NAMALWA (cell line): ENCODE measurements at places on chromosomes 4 and X.

DNA sequence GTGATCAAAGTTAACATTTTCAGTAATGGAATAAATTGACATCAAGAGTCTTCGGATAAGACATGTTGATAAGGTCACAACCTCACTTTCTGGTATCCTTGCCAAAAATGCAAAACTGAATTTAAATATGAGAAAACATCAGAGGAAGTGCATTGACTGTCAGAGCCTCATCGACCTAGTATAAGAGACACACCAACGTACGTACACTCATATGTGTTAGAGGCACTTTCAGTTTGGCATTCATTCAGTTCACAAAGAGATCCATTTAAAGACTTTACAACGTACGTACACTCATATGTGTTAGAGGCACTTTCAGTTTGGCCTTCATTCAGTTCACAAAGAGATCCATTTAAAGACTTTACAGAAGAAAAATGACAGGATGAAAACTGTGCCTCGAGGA lies 280.3 kb downstream of the INPP4B start:
- no peak for DNase-seq

- no peak for DNase-seq
These were observed 312.3 kb upstream of the DKK2 start for GRCh38 chr4:107348188-107349050.

DNA sequence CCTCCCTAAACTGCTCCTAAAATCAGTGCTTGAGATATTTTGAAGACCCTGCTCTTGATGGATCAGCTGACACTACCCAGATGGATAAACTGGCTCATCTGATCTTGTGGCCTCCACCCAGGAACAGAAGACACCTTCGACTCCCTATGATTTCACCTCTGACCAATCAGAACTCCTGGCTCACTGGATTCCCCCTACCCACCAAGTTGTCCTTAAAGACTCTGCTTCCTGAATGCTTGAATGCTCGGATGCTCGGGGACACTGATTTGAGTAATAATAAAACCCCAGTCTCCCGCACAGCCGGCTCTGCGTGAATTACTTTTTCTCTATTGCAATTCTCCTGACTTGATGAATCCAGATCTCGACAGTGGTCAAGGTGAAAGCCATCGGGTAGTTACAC lies 12.0 kb upstream of the RPS3A start:
- DNase-seq: no peak

DNA sequence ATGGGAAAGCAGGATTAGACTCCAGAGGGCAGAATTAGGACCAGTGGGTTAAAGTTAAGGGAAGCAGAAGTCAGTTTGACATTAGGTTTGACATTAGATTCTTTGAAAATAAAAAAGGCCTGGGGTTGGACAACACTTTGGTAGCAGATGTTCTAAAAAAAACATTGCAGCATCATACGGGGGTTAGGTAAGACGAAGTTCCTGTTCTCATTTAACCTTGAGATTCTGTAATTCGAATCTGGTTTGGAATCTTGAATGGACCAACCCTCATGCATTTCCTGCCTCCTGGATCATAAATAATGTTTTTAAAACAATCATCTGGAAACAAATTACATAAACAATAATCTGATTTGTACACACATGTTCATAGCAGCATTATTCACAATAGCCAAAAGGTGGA lies 181.0 kb downstream of the SHROOM3 start:
- DNase-seq: no peak

- no peak for DNase-seq
These were observed 23.6 kb downstream of the SH3BP2 start for GRCh38 chr4:2816401-2816954.

DNA sequence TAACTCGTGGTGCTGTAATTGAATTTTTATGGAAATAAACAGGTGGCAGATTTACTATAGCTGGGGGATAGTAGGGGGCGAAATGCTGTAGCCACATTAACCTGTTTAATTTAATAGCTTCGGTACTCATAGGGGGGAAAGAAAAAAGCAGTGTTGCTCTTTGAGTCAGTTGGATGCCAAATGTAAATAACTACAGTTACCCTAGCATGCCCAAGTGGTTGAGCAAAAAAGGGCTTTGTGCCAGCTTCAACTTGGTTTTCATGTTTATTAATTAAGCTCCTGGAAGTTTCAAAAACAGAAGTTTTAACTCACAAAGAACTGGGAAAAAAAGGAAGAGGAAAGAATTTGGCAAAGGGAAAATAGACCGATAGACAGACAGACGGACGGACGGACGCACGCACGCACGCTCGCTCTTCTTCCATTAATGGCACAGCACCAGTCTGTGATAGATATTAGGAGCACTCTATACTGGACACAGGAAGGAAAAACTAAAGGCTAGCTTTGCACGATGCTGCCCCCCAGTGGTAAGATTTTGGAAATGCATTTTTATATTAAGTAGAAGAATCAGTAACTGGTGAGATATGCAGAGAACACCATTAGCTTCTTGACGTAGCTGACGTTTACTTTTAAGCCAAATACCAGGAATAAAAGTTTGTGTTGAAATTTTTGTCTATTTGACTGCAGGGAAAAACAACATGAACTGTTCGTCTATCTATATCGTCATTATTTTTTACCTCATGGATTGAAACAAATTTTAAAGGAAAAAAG lies 151.8 kb downstream of the SLC7A11 start:
- DNase-seq: peak; percentile 87

DNA sequence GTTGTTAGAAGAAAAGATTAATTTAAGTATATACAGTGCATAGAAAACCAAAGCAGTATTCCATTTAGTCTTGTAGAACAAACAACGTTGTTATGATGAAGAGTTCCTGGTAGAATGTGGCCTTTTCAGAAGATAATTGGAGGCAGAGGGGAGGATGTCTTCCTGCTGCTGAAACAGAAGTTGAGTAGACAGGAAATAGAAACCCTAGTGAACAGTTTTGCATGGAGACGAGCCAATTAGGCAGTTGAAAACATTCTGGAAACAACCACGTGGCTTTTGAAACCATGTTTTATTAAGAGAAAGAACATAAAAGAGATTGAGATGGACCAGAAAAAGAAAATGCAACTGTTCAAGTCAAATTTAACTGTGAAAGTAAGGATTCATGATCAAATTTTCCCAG lies 325.2 kb downstream of the CAMK2D start:
- DNase-seq: no peak

DNA sequence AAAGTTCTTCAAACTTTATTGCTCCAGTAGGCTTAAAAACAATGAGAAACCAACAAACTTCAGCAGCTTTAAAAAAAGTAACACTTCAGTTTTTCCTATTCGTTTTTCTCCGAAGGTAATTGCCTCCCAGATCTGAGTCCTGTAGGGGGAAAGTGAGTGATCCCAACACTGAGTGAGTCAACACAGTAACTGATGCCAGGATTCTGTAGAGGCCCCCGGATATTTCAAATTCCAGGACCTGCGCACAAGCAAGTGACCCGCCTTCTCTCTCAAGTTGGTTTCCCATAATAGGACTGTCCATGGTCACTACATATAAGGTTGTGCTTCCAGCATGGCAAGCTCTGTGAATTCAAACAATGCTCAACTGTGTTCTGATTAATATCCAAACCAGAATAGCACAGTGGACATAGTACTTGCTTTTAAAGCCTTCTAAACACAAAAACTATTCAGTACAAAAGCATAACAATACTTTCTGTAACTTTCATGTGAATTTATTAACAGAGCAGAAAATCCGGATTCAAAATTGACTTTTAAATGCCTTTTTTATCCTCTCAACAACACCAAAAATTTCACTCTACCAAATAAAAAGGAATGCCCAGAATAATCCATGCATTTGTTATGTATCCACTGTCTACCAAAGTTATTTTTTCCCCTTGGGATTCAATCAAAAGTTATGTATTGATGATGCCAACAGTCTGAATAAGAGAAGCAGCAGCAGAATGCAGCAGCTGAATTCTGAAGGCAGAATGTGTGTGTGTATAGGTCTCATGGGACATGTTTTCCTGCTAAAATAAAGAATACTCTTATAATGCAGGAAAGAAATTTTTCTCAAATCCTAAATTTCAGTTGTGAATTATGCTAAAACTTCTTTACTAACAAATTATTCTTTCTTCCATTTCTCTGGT lies at the start of gene DMD:
TSS of gene DMD (minus strand) at position 194 of the 905 bp plus-strand sequence. CDS start 237 bp downstream, outside the sequence.
- DNase-seq: no peak

- DNase-seq: no peak
These were observed 18.8 kb downstream of the TACC3 start for GRCh38 chr4:1740021-1740545.

DNA sequence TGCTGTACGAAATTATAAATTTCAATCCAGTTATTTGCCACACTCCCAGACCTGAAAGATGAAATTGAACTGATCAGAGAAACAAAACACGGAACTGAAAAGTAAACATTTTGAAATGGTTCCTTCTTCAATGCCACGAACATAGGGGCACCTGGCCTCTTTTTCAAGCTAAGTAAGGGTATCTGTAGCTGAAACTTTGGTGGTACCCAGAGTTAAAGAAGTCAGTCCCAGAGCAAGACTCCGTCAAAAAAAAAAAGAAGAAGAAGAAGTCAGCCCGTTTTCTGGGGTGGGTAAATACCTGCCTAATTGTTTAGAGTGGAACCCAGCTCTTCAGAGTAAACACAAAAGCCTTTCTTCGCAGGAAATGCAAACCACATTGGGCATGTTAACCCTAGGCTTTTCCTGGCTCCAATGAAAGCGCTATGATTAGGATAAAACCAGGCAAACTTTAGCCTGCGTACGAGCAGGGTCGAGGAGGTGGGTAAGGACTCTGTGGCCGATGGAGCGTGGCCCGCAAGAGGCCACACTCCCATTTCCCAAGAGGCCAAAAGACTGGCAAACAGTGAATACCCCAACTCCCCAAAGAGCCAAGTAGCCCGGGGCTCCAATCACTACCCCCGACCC lies 1.3 kb downstream of the ANTXR2 start:
- no peak for DNase-seq

GRCh38 chr4:48899432-48899749 lies 7.2 kb downstream of the OCIAD2 start:
- DNase-seq: no peak

- DNase-seq: no peak
These were observed 421.2 kb downstream of the EPHA5 start for GRCh38 chr4:65249111-65249510.

- no peak for DNase-seq
These were observed 63.7 kb downstream of the TMEM164 start for GRCh38 chrX:110066488-110067225.

DNA sequence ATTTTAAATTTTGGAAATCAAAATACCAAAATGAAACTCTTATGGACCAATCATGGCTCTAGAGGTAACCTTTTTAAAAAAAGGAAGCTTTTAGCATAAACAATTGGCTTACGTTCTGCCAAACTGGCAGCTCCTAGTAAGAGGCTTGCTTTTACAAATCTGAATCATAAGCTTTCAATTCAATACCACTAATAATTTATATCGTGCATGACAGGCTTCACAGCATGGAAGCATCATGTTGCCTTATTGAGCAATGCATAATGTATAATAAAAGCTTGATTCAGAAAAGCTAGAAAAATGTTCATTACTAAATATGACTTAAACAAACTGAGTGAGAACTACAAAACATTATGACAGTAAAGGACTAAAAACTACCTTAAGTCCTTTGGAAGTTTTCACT lies 280.9 kb downstream of the IQCM start:
- no peak for DNase-seq

- no peak for DNase-seq
These were observed 90.3 kb upstream of the MAML3 start for GRCh38 chr4:140244328-140244727.

DNA sequence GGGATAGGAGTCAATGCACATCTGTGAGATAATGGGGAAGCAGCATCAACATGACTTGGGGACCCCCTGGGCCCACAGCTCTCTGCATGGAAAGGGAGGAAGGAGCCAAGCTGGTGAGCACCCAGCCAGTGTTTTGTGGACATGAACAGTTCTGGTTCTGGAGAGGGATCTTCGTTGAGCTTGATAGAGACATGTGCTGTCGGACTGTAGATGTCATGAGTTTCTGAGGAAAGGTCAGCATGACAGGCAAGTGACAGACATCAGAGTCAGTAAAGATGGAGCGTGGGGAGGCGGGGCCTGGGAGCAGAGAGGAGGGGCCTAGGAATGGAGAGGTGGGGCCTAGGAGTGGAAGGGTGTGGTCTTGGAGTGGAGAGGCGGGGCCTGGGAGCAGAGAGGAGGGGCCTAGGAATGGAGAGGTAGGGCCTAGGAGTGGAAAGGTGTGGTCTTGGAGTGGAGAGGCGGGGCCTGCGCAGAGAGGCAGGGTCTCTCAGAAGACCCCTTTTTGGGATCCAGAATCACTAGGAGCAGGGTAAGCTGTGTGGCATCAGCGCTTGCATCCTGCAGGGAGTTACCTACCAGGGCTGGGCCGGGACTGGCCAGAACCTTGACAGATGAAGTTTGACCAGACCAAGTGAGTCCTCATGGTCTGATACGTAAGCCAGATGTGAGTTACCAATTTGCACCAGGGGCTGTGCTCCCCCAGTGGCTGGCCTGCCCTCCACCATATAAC lies 33.7 kb downstream of the PIGG start:
- peak; percentile 39 for DNase-seq

- no peak for DNase-seq
These were observed 185.1 kb downstream of the ADGRL3 start for GRCh38 chr4:61385256-61385655.

DNA sequence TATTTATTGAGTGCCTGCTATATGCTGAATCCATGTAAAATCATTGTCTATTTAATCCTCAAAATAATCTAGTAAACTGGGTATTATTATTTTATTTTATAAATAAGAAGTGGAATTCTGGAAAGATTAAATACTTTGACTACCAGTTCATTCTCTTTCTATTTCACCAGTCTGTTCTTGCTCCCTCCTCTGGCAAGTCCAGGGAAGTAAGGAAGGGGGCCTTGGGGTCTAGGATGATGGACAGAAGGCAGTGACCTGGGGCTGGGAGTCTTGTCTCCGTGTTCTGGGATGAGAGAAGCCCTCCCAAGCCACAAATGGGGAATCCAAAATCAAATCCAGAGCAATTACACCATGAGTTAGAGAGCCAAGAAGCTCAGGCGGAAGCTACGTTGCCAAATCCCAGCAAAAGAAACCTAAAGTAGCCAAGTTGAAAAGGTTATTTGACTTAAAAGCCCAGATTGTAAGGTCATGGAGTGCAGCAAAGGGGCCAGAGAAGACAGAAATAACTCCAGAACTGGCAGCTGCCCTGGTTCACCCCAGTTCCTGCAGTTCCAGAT lies 28.3 kb upstream of the PARM1 start:
- no peak for DNase-seq

- no peak for DNase-seq
These were observed 122.3 kb upstream of the TBL1X start for GRCh38 chrX:9342561-9343051.

DNA sequence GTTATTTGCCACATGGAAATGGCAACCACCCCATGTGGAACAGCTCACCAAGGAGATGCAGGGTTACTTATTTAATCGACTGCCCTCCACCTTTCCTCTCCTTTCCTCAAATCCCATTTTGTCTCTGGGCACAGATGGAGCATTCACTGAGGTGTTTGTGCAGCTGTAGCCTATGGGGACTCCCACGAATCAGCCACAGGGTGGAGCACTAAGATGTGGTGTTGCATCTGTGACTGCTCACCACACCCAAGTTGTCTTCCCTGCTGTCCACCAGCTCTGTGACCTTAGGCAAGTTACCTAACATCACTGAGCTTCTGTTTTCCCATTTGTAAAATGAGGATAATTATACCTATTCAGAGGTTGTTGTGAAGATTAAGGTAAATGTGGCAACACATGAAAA lies 252.4 kb upstream of the CPEB2 start:
- DNase-seq: peak; percentile 6

- no peak for DNase-seq
These were observed 80.7 kb upstream of the MAML3 start for GRCh38 chr4:140234697-140235060.
